Right ventricle myocardium inferior (tissue), 1 donor: ENCODE measurements at places on chromosomes 6 and 20. TPM values are rescaled to one million over a fixed set of nuclear protein-coding genes. Genes with fewer than 3 reads are reported as not detected.

GRCh38 chr6:160238278-160238711, 20.3 kb downstream of the SLC22A2 start:
- no peak for DNase-seq

- DNase-seq, result no peak
Observed at GRCh38 chr6:166306378-166307081, 1.7 kb downstream of the PRR18 start.

DNA sequence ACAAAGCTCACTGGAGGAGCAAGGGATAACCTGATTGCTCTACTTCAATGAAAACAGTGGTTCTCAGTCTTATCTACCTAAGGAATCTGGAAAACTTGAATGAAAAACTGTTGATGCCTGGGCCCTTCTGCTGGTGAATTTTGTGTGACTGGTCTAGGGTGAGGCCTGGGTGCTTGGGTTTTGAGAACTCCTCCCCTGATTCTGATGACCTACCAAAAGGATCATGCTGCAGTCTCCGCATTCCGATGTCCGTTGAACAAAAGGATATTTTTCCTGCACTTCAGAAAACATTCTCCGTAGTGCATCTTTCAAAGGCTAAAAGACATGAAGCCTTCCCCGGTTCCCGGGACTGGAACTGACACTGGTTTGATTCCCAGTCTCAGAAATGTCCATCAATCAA, 157.9 kb downstream of the SYNDIG1 start:
- DNase-seq, result no peak

DNA sequence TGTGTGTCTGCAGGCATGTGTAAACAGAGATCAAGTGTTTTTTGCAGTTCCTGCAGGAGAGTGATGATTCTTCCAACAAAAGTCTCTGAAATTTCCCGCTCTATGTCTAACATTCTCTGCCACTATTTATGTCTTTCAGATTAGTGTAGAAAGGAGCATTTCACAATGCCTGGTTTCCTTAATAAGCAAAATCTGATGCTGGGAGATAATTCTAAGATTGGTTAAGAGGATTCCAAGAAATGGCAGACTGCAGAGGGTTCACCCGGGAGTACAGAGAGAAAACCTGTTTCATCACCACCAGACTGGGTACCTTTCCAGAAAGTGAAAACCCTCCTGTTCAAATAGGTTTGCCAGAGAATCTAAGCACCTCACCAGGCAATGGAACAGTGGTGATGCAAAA, 62.7 kb downstream of the FOXC1 start:
- DNase-seq, result no peak

DNA sequence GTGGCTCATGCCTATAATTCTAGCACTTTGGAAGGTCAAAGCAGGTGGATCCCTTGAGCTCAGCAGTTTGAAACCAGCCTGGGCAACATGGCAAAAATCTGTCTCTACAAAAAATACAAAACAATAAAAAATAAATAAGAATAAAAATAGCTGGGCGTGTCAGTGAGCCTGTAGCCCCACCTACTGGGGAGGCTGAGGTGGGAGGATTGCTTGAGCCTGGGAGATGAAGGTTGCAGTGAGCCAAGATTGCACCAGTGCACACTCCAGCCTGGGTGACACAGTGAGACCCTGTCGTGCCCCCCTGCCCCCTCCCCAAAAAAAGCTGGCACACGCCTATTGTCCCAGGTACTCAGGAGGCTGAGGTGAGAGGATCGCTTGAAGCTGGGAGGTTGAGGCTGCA, 35.1 kb upstream of the SRPK1 start:
- no peak for DNase-seq

- DNase-seq, result no peak
Observed at GRCh38 chr6:34152042-34152524, 6.2 kb upstream of the GRM4 start.

DNA sequence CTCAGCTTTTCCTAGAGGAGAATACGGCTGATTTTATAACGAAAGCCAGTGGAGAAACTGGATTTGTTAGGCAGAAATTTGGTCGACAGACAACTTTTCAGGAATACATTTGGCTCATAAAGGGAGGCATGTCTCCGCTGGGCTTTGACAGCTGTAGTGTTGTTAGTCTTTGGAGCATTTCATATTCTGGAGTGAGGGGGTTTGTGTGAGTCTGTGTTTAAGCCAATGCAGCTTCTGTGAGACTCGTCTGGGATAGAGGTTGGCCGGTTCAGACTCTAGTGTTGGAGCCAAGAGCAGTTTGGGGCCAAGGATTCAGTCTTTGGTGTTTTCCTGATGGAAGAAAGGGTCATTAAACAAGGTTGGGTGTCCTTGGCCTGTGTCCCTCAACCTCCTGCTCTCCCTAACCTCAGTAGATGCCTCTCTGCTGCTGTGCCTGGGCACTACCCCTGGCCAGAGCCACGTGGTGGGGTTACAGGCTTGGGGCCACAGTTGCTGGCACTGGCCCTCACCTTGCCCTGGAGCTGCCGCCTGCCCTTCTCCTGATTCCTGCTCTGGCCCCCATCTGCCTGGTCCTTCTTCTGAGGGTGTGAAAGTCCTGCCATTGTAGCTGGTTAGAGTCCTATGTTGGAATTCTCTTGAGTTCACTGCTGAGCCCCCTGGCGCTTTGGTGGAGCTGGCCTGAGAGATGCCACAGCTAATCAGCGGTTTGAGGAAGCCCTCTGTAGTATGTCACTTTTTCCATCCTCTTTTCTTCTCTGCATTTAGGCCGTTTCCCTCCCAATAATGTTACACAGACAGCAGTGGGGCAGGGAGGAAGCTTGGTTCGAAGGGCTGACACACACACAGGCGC, 6.9 kb downstream of the PTK7 start:
- no peak for DNase-seq

GRCh38 chr6:158910484-158911440, 89.2 kb downstream of the RSPH3 start:
- DNase-seq, result no peak

DNA sequence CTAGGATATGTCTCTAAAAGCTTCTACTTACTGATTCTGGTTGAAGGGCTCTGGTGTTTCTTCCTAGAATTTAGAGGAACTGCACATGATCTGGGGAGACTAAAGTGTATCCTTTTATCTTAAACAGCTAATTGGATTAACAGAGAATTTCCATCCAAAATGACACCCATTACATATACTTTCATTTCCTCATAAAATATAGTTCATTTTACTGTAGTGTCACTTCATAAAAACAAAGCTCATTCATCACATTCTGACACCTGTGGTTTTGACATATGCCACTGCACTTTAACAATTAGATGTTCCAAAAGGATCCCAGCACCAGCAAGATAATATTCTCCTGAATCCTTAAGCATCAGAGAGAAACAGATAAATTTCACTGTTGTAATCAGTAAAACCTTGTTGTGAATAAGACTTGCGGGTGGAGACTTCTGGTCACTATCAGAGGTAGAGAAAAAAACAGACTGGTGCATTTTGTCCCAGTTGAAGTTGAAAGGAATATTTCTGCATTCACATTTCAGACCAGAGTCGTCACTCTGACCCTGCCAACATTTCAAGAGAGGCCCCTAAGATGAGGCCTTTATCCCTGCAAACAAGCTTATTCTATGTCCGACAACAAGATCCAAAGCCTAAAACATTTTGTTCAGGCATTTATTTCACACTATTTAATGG, 175.3 kb upstream of the BMP5 start:
- DNase-seq, result no peak

- no peak for DNase-seq
Observed at GRCh38 chr20:43825581-43825980, 89.1 kb upstream of the TOX2 start.

The CALHM4 gene
- not detected for total RNA-seq

The KDM1B gene
- total RNA-seq, result 13.0 TPM

The SRMS gene
- total RNA-seq, result not detected

The EMILIN3 gene
- 6.6 TPM for total RNA-seq

The ANGPT4 gene
- 0.05 TPM for total RNA-seq

The E2F3 gene
- total RNA-seq, result 6.4 TPM
